ENCODE measurements at places on chromosomes 3 and 15.

GRCh38 chr15:99250857-99251841, at the start of gene LRRC28:
Gene LRRC28 (plus strand): TSS chr15:99251481. CDS start chr15:99255958, 4,477 bp downstream.
- DNase-seq: peak; percentile 99

DNA sequence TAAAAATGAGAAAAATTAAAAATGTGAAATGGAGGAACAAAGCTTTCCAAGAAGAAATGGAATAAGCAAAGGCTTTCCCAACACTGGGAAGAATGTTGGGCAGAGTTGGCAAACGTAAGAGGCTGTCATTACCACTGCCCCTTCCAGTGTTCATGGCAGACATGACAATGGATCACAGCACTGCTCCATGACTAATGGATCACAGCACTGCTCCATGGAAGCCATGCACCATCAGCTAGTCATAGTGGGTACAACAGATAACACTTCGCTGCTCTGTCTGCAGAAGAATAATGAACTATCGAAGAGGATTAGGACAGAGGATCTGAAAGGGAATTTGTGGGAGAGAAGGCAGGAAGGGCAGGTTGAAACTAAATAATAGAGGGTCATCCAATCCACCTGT, 5.0 kb downstream of the CAV3 start:
- DNase-seq: no peak

DNA sequence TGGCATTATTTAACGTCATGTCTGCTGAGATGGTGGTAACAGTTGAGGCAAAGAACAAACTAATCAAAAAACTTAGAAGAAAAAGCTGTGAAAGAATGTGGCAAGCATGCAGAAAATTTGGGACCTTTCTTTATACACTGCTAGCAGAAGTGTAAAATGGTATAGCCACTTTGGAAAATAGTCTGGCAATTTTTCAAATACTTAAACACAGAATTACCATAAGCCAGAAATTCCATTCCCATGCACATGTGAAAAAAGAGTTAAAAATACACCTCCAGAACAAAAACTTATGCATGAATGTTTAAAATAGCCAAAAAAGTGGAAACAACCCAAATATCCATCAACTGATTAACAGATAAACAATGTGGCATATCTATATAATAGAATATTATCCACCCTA, 613.3 kb downstream of the TBL1XR1 start:
- no peak for DNase-seq

DNA sequence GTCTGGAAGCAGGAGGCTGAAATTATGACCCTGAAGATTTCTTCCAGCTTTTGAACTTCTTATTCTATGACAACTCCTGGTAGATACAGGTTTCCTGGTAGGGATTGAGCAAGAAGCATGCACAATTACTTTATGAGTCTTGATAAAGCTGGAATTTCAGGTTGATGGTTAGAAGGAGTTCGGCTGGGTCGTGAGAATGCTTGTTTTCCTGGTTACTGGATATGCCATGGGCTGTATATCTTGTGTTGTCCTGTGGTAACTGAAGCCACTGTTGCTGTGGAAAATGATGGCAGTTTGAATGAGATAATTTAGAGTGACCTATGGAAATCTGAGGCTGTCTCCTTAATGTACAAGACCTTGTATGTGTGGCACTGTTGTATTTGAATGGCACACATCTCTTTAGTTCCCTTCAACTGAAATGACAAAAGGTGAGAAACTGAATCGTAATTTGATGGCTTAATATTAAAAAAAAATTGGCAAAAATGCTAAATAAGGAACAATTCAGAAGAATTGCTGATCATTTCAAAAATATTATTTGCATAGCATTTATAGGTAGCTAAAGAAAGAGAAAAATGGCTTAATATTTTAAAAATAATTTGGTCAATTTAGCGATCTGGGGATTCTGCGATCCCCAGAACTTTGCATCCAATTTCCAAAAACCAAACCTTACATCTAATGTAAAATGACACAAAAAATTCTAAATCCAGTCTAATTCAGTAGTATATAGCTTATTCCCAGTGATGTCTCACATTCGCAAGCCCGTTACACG, 1.1 kb upstream of the UBE2E1 start:
- no peak for DNase-seq

GRCh38 chr3:18618723-18619122, 193.6 kb upstream of the SATB1 start:
- no peak for DNase-seq

GRCh38 chr15:31503256-31503655, 176.6 kb downstream of the KLF13 start:
- DNase-seq: no peak

- no peak for DNase-seq
Measured at GRCh38 chr15:68816795-68817303, 3.8 kb downstream of the ANP32A start.

GRCh38 chr3:134929976-134930375, 134.9 kb downstream of the EPHB1 start:
- no peak for DNase-seq

DNA sequence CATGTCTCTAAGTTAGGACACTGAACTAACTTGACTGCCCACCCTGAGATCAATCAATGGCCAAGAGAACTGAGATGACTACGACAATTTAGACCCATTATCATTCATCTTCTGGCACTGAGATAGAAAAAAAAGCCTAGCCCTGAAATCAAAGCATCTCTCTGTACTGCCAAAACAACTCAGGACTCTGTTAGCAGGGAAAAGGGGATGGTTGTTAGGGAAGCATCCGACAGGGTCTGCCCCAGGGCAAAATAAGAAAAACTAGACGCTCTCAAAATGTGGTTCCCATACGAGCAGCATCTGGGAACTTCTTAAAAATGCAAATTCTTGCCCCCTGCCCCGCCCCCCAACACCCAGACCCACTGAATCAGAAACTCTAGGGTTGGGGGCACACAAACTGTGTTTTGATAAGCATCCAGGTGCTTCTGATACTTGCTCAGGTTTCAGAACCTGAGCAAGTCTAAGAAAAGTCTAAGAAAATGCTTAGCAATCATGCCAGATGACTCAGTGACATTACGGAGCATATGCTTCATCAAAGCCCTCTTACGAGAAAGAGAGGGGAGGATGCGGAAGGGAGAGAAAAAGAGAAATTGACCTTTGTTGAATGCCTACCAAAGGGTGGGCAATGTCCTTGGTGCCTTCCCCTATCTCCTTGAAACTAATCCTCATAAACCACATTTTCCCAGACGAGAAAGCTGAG, 172.8 kb upstream of the HES1 start:
- no peak for DNase-seq

DNA sequence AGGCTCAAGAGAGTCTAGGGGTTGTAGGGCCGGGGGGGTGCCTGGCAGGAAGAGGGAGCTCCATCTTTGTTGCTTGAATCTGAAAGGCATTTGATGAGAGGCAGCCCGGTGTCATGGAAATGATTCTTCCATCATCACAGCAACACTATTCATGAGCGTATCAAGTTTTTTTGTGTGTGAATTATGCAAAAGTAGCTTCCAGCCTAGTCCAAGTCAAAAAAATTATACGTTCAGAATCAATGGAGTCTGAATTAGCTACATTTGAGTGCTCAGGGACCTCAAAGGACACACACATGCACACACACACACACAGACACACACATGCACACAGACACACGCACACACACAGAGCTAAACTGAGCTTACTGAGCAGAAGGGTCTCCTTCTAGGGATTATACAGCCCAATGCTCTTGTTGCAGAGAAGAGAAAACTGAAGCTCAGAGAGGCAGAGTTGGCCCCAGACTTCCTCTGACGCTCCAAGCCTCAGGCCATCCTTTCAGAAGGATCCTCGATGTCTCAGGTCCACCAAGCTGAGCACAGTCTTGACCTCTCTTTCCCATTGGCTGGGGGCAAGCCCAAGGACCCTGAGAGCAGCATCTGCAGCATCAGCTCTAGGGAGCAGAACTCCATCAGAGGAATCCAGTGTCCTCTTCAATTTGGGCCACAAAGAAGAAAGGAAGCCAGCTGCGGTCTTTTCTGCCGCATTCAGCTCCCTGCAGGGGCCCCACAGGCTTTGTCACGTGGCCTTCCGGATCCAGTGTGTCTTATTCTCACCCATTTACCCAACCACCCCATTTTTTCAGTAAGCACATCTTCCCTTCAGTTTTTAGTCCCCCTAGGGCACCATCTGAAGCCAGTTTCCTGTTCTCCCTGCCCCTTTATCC, 228.0 kb downstream of the UACA start:
- no peak for DNase-seq

DNA sequence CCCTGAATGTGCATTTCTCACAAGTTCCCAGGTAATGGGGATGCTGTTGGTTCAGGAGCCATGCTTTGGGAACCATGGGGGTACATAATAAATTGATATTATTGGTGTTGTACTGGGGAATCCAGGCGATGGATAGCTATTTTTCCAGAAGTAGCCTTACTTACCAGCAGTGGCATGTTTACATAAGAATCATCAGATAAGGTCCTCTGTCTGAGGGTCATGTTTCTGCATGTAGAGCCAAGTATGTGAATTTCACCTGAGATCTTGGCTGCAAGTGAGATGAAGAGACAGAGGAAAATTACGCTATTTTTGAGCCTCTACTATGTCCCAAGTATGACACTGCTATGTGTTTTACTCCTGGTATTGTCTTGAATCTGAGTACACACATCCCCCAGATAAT, 26.3 kb downstream of the GPD1L start:
- no peak for DNase-seq

GRCh38 chr3:42148982-42149432, 57.9 kb downstream of the TRAK1 start:
- DNase-seq: no peak

DNA sequence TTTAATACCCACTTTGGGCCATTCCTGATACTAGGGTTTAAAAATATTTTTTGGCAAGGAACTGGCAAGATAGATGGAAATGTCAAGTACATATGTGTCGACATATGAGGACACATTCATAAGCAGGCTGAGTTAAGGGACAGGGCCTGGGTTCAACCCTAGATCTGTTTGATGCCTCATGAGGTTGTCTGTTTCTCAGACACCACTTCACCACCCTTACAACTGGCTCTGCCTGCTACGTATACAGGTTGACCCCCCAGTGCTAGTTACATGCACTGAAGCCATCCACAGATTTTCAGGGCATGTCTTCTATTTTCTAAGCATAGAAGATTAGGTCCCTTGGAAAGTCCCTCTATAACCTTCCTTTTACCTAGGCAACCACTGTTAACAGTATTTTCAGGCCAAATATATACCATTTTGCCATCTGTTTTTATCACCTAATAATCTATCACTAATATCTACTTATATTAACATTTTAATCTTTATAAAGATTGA, 296.7 kb downstream of the PLCL2 start:
- DNase-seq: no peak

- no peak for DNase-seq
Measured at GRCh38 chr3:65377637-65378036, 661.1 kb downstream of the MAGI1 start.

DNA sequence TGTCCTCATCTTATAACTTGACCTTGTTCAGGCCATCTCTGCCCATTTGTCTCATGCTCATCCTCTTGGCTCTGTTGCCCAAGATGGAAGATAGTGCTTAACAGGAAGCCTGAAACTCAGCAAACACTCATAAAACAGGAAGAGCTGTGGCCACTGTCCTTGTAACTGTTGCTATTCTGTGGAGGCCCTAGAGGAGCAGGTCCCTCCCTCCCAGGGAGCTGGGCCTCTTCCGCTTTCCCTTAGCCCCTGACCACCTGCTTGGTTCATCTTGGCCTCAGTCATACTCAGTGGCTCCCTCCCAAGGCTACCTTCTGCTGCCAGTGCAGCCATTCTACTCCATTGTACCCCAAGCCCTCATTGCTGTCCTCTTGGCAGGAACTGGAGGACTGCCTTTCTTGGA, 3.5 kb downstream of the MAPKAPK3 start:
- no peak for DNase-seq

- no peak for DNase-seq
Measured at GRCh38 chr3:156377718-156378117, 177.2 kb downstream of the SSR3 start.

DNA sequence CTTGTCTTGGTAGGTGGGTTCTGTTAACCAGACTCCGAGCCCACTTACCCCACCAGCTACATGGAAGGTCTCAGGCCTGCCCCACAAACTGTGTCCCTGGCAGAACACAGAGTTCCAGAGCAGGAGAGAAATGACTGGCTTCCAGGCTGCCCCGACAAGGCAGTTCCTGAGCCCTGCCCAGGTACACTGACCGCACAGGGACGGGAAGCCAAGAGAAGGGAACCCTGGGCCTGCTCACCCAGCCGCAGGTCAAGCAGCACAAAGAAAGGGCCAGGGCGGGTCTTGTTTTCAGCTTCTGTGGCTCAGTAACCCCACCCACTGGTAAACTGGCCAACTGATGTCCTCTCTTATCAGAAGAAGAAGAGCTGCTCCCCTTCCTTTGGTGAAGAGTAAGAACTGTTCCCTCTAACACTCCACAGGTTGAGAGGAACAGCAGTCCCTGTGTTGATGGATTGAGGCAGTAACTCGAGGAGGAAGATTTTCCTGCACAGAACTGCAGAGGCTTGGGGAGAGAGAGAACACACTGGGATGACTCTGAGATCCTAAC, 68.4 kb downstream of the CRTC3 start:
- no peak for DNase-seq

DNA sequence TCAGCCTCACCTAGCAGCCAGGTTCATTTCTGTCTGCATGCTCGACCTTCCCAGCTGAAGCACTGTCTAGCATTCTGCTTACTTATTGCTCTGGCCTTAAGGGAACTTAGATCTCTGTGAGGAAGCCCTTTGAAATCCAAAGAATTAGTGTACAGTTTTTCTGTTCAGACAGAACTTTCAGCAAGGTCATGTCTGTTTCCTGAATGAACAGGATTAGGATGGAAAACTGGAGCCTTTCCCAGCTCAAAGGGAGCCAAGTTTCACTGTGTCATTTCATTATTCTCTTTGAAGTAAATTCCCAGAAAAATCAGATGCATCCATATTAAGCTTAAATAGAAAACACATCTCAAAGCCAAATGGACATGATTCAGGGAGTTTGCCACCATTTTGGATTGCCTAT, 457.3 kb upstream of the KCNMB2 start:
- no peak for DNase-seq

All from Panc1 (cell line).